HCT116 (cell line): ENCODE measurements at places on chromosomes 2 and 18.

GRCh38 chr18:10168477-10168876 lies 254.7 kb downstream of the VAPA start:
- DNase-seq = no peak

DNA sequence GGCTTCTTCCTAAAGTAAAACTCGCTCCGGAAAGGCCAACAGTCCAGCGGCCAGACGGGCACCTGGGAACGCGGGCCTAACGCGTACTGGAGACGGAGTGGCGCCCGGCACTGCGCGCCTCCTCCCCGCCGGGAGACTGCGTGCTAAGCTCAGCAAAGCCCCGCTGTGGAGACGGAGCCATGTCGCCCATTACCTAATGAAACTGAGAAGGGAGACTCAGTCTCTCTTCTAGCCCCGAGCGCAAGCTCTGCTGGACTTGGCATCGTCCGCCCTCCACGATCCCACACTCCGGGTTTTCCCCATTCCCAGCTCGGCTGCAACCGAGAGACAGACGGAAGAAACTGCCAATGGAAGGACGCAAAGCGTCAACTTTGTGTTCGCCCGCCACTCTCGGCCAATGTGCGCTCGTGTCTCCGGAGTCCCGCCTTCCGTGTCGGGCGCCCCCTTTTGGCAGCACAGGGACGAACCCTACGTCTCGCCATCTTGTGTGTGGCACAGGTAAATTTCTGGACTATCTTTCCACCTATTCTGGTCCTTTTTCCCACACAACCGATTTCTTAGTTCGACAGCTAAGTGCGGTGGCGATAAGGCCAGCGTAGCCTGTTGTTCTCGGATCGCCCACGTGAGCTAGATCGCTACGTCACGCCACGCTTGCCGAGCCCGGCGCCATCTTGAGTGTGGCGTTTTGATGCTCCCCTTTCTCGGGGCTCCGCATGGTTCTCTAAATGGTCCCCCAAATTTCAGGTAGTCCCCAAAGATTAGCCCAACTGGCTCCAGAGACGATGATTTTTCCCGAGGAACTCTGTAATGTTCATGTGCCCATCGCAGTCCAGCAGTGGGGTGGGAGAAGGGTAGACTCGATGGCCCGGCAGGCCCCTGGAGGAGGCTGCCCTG lies 1.3 kb upstream of the PTMA start:
- peak; percentile 98 for DNase-seq

DNA sequence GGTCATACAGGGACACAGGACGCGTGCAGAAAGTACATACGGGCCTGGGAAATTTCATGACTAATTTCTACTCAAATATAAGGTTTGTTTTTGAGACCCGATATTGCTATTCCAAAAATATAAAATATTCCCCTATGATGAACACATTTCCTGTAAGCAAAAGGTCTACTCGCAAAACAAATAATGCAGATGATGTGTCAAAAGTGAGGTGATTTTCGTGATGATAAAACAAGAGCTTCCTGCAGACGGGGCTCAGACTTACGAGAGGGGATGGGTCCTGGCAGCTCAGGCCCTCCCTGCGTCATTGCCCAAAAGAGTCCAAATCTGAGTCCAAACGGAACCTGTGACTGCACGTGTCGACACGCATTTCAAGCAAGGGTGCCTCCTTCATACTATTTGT lies 62.7 kb downstream of the MBP start:
- no peak for DNase-seq

- DNase-seq = no peak
Measured at GRCh38 chr2:1318366-1319009, 94.8 kb upstream of the TPO start.
